ENCODE measurements at places on chromosomes 3 and 15.

DNA sequence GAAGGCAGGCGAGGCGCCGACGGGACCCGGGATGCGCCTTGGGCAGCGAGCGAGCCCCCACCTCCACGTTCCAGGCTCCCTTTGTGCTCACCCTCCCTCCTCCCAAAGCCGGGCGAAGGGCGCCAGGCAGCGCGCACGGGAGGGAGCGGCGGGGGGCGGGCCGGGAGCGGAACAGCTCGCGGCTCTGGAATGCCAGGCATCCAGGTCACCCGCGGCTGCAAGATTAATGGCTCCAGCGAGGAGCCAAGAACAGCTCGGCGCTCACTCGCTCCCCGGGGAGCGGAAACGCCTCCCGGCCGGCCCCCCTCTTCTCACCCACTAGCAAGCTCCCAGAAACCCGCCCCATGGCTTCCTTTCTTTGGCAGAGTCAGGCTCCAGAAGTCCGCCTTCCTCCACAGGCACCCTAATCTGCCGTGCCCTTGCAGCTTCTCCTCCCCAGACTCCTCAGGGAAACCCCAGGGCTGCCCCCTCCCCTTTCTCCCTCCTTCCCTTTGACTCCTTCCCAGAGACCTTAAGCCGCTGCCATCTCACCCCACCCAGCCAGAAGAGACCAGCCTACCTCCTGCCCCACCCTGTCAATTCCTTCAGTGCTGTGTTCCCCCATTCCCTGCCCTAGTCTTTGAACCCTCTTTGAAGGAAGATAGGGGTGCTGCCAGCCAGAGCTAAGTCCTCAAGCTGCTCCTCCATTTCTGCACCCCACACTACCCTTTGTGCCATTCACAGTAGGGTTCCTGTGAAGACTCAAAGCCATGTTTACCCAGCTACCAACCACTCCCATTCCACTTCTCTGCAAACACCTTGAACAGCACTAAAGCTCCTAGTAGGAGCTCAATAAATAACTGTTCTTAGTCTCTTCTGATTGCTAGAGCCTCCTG, 9.9 kb downstream of the AMOTL2 start:
- no peak for DNase-seq

DNA sequence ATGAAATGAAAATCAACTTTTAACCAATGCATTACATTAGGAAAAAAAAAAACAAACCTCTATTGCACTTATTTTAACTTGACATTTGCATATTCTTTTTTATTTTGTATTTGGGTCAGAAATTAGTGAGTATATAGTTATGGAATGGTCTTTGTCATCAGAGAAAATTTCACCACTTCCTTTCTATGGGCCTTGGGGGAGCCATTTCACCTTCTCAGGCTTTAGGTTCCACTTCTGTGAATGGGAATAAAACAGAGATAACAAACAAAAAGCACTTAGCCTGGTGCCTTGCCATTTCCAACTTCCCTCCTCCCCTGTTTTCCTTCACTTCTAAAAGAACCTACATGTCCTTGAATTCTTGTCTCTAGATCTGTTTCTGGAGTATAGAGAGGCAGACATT, 168.0 kb upstream of the STT3B start:
- no peak for DNase-seq

DNA sequence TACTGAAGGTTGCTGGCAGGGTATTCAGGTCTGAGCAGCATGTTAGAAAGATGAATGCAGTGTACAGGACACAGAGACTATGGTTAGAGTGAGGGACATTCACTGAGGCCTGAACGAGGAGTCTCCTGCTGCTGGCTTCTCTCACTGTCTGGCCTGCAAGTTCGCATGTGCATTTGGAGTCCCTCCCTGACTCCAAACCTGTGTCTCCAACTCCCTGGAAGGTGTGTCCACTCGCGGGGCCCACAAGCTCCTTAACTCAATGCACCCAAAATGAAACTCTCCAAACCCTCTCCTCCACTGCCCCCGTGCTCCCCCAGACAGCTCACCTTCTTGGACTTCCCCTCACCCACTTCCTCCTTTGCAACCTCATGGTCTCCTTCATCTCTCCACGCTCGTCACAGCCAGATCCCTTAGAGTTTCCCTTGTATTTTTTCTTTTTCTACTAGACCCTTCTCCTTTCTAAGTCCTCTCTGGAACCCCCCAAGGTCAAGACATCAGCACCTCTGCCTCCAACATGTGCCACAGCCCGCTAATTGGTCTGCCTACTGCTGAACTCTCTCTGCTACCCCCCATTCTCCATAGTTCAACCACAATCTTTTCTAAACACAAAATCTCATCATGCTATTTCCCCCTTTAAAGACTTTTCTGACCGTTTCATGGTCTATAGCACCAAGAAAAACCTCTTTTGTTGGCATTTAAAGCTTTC, 58.3 kb downstream of the HES1 start:
- DNase-seq: no peak

GRCh38 chr3:168497741-168498140, 402.0 kb upstream of the GOLIM4 start:
- DNase-seq: no peak

DNA sequence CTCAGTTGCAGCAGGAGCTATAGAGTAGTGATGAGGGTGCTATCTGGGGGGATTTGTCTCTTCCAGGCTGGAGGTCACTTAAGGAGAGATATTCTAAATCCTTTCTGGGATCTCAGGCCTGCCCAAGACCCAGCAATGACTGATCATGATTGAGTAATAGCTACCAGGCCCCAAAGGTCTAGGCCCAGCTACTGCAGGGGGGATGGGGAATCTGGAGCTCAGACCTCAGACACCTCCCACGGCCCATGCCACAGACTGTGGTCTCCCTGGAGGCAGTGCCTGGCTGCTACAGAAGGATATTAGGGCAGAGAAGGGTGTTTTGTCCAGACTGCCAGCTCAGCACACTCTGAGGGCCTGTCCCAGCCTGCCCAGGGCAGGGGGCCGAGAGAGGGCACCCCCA, 6.9 kb downstream of the SLC38A3 start:
- peak; percentile 42 for DNase-seq

GRCh38 chr15:56394909-56395308, 29.7 kb downstream of the TEX9 start:
- DNase-seq: no peak

- DNase-seq: no peak
These were observed 11.0 kb downstream of the GABRA5 start for GRCh38 chr15:26877831-26878230.

GRCh38 chr15:22806664-22807063, 20.2 kb downstream of the NIPA1 start:
- no peak for DNase-seq

GRCh38 chr3:64388886-64389285, 163.6 kb upstream of the PRICKLE2 start:
- no peak for DNase-seq

- no peak for DNase-seq
These were observed 347.4 kb upstream of the DCBLD2 start for GRCh38 chr3:99248913-99249312.

- no peak for DNase-seq
These were observed 17.5 kb downstream of the SLC12A8 start for GRCh38 chr3:125194849-125195601.

DNA sequence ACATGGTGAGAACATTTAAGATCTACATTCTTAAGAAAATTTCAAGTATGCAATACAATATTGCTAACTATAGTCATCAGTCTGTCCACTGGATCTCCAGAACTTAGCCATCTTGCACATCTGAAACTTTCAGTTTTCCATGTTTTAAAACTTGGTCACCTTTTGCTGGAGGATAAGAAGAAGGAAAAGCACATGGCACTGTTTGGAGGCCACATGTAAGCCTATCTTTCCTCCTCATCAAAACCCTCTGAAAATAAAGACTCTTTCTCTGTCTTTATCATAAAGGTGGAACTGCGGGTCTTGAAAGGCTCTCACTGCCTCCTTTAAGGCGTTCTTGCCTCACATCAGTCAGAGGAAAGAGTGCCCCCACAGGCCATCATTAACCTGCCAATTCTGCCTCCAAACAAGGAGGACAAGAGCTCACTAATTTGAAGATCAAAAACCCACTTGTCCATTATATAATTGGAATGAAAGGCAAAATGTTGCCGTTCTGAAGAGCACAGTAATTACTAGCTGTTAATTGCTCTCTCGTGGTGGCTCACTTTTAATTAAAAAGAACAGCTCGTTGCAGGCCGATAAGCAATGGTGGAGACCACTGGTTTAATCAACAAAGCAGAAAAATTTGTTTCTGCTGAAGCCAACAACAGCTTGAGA, 157.8 kb downstream of the MECOM start:
- DNase-seq: no peak
